ENCODE measurements at places on chromosomes 6 and 20. TPM values are rescaled to one million over a fixed set of nuclear protein-coding genes. Genes with fewer than 3 reads are reported as not detected.

Gene ARMC12
- 0.60 TPM for total RNA-seq

Gene CNR1
- 2.5 TPM for total RNA-seq

Gene TRIM10
- not detected for total RNA-seq

Gene TCP11
- not detected for total RNA-seq

Gene HLA-DOA
- 70.0 TPM for total RNA-seq

Gene OPRM1
- total RNA-seq: not detected

Gene ATAT1
- 10.3 TPM for total RNA-seq

Gene STMND1
- not detected for total RNA-seq

Gene HRH3
- total RNA-seq: not detected

Gene TBC1D7
- total RNA-seq: 28.6 TPM

Gene CLPSL1
- total RNA-seq: not detected

- H3K27me3 ChIP-seq: no peaks in the 10 kb centered on the region
- peak; percentile 81 for DNase-seq
- no peak overlapping the region for H3K4me3 ChIP-seq
- peaks cover 73% of the 10 kb centered on the region for H3K4me1 ChIP-seq
These were observed 103.8 kb downstream of the TMEM242 start for GRCh38 chr6:157219201-157220200.

GRCh38 chr6:36263390-36264000, 6.4 kb upstream of the PNPLA1 start:
- no peaks in the 10 kb centered on the region for H3K27me3 ChIP-seq
- H3K36me3 ChIP-seq: no peaks in the 10 kb centered on the region
- no peak for DNase-seq
- no peak overlapping the region for H3K4me3 ChIP-seq
- no peaks in the 10 kb centered on the region for H3K4me1 ChIP-seq
- H3K27ac ChIP-seq: no peak overlapping the region

GRCh38 chr6:168919470-168920179, 334.0 kb downstream of the THBS2 start:
- H3K4me1 ChIP-seq: no peaks in the 10 kb centered on the region
- H3K27ac ChIP-seq: no peak overlapping the region
- no peaks in the 10 kb centered on the region for H3K36me3 ChIP-seq

DNA sequence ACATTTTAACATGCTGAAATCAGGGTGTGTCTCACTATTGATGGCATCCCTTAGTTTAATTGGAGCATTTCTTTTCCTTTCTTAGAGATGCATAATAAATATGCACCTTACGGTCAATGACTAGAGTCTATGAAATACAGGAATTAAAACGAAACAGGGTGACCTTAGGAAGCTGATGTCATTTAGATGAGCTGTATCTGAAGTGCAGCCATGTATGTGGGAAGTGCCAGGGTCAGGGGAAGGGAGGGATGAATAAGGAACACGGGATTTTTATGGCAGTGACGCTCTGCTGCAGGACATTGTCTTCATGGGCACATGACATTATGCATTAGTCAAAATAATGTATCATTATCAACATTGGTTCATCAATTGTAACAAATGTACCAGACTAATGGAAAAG, 84.0 kb downstream of the AGPAT4 start:
- H3K27me3 ChIP-seq: peaks cover 3% of the 10 kb centered on the region
- H3K36me3 ChIP-seq: no peaks in the 10 kb centered on the region
- H3K4me1 ChIP-seq: no peaks in the 10 kb centered on the region
- H3K4me3 ChIP-seq: no peak overlapping the region

DNA sequence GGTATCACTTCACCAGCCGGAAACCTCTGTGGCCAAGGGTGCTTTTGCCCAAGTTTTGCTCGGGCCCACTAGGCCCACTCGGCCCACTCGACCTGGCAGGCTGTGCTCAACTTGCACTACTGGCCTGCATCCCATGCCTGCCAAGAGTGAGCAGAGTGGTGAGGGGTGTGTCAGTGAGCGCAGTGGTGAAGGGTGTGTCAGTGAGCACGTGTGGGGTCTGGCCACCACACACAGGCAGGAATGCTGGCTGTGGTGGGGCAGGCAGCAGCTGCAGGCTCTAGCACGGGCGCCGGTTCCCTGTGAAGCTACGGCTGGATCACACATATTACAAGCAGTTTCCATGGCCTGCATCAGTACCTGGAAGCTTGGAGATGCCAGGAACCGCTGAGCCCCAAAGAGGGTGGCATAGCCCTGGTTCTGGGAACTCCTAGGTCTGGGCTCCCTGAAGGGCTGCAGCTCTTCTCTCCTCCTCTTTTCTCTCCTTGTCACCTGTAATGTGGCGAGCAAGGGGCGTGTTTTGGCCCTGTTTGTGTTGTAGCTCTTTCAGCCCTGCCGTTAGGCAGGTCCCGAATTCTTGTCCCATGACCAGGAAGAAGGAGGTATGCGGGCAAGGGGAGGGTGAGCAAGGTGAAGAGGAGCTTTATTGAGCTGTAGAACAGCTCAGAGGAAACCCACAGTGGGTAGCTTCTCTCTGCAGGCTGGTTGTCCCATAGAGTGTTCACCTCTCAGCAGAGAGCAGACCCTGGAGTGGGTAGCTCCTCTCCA, 51.0 kb upstream of the CLDN20 start:
- no peaks in the 10 kb centered on the region for H3K4me1 ChIP-seq
- H3K36me3 ChIP-seq: no peaks in the 10 kb centered on the region
- H3K4me3 ChIP-seq: no peak overlapping the region
- no peaks in the 10 kb centered on the region for H3K27me3 ChIP-seq
- H3K27ac ChIP-seq: no peak overlapping the region
- DNase-seq: no peak

GRCh38 chr6:110566346-110567125, 90.1 kb upstream of the SLC22A16 start:
- H3K27ac ChIP-seq: no peak overlapping the region
- H3K4me1 ChIP-seq: peaks cover 2% of the 10 kb centered on the region

GRCh38 chr6:111222341-111222740, 135.0 kb downstream of the SLC16A10 start:
- DNase-seq: no peak
- H3K27me3 ChIP-seq: no peaks in the 10 kb centered on the region
- H3K36me3 ChIP-seq: no peaks in the 10 kb centered on the region
- no peak overlapping the region for H3K4me3 ChIP-seq

- no peak overlapping the region for H3K27ac ChIP-seq
- no peaks in the 10 kb centered on the region for H3K27me3 ChIP-seq
- no peaks in the 10 kb centered on the region for H3K4me1 ChIP-seq
- H3K36me3 ChIP-seq: no peaks in the 10 kb centered on the region
These were observed 195.2 kb upstream of the CNR1 start for GRCh38 chr6:88361298-88361697.

DNA sequence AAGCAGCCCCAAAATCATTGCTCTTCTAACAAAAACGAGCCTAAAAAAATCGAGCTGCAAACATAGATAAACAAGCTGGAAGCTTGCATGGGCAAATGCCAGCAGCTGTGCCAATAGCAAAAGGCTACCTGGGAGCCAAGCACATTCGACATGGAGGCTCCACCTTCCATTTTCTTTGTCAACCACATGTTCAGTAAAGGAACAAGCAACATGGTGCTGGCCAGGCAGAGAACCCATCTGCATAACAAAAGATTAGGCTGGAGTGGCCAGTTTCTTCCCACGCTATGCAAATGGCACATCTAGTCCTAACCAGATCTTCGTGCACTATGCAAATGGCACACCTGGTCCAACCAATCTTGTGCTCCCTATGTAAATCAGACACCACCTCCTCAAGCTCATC, 110.5 kb downstream of the KIF16B start:
- H3K27me3 ChIP-seq: no peaks in the 10 kb centered on the region
- H3K36me3 ChIP-seq: no peaks in the 10 kb centered on the region

DNA sequence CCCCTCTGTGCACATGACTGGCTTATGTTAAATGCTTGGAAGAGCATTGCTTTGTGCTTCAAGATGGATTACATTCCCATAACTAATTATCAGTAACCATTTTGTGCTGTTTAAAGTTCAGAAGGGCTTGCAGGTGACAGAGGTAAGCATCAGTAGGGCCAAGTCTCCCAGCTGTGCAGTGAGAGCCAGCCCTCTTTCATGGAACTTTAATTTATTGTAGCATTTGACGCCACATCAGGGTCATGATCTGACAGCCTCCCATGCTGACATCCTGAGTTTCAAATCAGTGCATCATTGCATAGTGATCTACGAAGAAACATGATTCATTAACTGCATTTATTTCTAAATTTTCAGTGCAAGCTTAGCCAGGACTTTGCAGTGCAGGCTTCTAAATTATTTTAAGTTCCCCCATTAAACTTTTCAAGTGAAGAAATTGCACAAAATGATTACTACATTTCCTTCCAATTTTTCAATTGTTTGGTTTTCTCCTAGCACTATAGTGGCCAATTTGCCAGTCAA, 380.9 kb downstream of the UTRN start:
- no peak overlapping the region for H3K4me3 ChIP-seq
- no peak for DNase-seq
- H3K36me3 ChIP-seq: no peaks in the 10 kb centered on the region
- peaks cover 35% of the 10 kb centered on the region for H3K4me1 ChIP-seq

DNA sequence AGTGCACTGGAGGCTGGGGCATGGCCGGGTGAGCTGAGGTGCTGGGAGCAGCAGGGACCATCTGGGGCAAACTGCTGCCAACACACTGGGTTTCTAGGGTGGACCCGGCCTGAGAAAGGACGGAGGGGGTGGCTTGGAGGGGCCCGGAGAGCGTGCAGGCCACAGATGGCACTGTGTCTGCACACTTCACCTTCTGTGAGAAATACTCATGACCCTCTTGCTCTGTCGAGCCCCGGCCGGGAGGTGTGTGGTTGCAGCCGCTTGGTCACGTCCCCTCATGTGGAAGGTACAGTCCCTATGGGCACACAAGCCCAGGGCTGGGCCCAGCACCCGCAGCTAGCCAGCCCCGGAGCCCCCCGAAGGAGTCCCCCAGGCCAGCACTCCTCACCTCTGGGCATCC, 59.7 kb downstream of the RBM38 start:
- H3K27me3 ChIP-seq: peaks cover 1% of the 10 kb centered on the region
- peaks cover 63% of the 10 kb centered on the region for H3K4me1 ChIP-seq
- H3K4me3 ChIP-seq: peak overlapping the region; percentile 62

GRCh38 chr6:64294034-64294433, 658.4 kb downstream of the PHF3 start:
- no peak for DNase-seq
- H3K4me1 ChIP-seq: no peaks in the 10 kb centered on the region
- no peak overlapping the region for H3K4me3 ChIP-seq
- H3K36me3 ChIP-seq: no peaks in the 10 kb centered on the region
- H3K27me3 ChIP-seq: no peaks in the 10 kb centered on the region
- H3K27ac ChIP-seq: no peak overlapping the region

- no peak overlapping the region for H3K4me3 ChIP-seq
- H3K36me3 ChIP-seq: no peaks in the 10 kb centered on the region
- no peak for DNase-seq
- no peak overlapping the region for H3K27ac ChIP-seq
- no peaks in the 10 kb centered on the region for H3K4me1 ChIP-seq
- no peaks in the 10 kb centered on the region for H3K27me3 ChIP-seq
These were observed 32.8 kb upstream of the PMEPA1 start for GRCh38 chr20:57742507-57743181.

DNA sequence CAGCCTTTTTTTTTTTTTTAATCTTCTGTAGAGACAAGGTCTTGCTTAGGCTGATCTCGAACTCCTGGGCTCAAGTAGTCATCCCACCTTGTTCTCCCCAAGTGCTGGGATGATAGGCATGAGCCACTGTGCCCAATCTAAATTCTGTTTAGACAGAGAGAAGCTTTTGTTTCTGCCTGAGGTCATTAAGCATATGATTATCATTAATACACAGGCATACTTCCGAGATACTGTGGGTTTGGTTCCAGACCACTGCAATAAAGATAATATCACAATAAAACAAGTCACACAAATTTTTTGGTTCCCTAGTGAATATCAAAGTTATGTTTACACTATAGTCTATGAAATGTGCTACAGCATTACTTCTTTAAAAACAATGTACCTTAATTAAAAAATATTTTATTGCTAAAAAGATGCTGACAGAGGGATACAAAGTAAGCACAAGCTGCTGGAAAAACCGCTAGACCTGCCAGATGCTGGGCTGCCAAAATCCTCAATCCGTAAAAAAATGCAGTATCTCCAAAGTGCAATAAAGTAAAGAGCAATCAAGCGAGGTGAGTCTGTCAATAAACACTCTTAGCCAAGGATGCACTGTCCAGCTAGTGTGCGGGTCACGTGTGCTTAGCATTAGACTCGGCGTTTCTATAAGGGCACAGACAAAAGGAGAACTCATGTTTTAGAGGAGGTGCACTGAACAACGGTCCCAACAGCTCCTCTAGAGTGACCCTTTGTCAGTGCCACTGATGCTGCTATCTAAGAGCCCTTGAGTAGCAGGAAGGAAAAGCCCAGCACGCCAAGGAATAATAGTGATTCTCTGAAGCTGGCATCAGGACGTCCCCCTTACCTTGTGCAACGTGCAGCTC, 16.1 kb downstream of the TXNDC5 start:
- no peak for DNase-seq
- H3K4me1 ChIP-seq: peaks cover 4% of the 10 kb centered on the region
- peaks cover 53% of the 10 kb centered on the region for H3K36me3 ChIP-seq
- no peaks in the 10 kb centered on the region for H3K27me3 ChIP-seq
- no peak overlapping the region for H3K4me3 ChIP-seq

GRCh38 chr6:7140631-7141378, 33.0 kb downstream of the RREB1 start:
- H3K4me1 ChIP-seq: peaks cover 28% of the 10 kb centered on the region
- H3K36me3 ChIP-seq: no peaks in the 10 kb centered on the region
- H3K27me3 ChIP-seq: 0 out of 2 replicates have a peak, but pooled peaks cover under 1% of the 10 kb centered on the region
- no peak overlapping the region for H3K27ac ChIP-seq
- peak; percentile 80 for DNase-seq
- H3K4me3 ChIP-seq: peak overlapping the region; percentile 70

DNA sequence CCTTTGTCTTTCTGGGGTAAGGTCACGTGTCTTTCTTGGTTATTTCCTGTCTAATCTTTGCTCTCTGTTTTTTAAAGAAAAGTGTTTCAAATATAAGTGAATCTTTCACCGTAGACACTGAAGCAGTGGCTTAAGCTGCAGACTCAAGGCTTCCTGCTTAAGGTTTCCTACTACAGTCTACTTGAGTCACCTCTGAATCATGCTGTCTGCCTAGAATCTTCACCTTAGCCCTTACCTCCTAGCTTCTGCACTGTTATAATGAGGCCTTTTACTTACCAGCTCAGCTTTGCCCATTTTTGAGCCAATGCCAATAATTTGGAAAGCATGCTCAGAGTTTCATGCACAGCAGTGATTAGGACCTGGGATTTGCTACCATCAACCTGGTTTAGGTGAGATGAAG, 30.6 kb downstream of the ADGRF4 start:
- no peak overlapping the region for H3K4me3 ChIP-seq
- H3K4me1 ChIP-seq: no peaks in the 10 kb centered on the region
- H3K27ac ChIP-seq: no peak overlapping the region
- H3K27me3 ChIP-seq: no peaks in the 10 kb centered on the region

DNA sequence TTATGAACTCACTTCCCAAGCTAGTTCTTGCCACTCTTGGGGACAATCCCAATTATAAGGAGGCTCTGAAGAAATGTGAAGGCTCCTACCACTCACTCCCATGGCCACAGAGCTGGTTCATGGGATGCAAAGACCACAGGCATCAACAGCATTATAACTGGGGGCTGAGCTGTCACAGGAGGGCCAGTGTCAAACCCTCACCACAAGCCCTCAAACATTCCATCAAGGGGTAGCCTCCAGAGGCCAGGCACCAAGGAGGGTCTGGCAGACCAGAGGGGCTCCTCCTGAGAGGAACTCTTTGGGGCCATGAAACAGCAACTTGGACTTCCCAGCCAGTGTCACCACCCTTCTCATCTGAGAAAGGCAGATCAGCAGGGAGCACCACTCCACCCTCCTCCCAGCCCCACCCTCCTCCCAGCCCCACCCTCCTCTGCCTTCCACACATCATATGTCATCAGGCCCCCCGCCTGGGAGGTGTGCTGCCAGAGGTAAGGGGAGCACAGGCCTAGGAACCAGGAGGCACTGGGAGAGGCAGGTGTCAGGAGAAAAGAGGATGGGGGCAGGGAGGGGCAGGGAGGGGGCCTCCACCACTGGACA, 1.2 kb upstream of the TSPO2 start:
- DNase-seq: no peak
- no peaks in the 10 kb centered on the region for H3K27me3 ChIP-seq
- H3K4me3 ChIP-seq: no peak overlapping the region
- no peaks in the 10 kb centered on the region for H3K36me3 ChIP-seq
